ENCODE measurements at places on chromosomes 2 and 18.

DNA sequence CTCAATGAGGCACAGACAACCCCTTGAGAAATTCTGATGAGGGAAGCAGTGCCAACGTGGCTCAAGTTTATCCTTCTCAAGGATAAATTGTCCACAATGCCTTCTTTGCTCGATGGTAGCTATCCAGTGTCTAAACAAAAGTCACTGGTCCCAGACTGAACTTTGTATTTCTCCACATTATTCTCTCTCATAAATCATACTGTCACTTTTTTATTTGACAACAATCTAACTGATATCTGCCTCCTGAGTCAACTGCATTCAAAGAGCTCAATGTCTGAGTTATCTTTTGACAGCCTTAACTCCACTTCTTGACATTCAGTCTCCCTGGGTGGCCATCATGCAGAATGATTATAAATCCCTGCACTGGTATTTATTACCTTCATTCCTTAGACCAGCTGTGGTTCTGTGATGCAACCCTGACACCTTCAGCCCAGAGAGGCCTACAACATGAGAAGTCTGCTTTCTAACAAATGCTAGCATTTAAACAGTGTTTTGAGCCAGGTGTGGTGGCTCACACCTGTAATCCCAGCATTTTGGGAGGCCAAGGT, 38.2 kb downstream of the IMMT start:
- DNase-seq = no peak

DNA sequence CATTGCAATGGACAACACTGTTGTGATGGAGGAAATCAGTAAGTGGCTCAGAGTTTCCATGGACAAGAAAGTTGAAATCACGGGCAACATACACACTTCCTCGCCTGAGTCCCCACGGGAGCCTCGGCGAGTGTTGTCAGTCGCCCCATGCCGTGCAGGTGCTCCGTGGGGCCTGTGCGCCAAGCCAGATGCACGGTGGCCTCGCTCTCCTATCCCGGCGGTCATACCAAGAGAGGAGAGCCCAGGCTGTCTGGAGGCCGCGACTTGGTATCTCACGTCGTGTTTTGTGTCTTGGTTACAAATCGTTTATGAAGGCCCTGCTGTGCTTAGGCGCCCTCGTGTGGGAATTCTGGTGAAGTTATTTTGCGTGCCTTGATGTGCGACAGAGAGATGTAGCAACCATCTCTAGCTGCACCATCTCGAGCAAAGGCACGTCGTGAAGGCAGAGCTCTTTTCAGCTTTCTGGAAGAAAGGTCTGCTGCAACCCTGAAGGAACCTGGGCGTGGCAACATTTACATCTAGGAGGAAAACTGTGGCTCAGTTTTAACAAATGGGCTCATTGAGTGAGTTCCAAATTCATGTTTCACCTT, 21.8 kb downstream of the ATG4B start:
- DNase-seq = no peak

- DNase-seq = peak; percentile 46
These were observed 67.6 kb upstream of the ZFP36L2 start for GRCh38 chr2:43293744-43294695.

- no peak for DNase-seq
These were observed 12.6 kb upstream of the ID2 start for GRCh38 chr2:8669157-8669817.

DNA sequence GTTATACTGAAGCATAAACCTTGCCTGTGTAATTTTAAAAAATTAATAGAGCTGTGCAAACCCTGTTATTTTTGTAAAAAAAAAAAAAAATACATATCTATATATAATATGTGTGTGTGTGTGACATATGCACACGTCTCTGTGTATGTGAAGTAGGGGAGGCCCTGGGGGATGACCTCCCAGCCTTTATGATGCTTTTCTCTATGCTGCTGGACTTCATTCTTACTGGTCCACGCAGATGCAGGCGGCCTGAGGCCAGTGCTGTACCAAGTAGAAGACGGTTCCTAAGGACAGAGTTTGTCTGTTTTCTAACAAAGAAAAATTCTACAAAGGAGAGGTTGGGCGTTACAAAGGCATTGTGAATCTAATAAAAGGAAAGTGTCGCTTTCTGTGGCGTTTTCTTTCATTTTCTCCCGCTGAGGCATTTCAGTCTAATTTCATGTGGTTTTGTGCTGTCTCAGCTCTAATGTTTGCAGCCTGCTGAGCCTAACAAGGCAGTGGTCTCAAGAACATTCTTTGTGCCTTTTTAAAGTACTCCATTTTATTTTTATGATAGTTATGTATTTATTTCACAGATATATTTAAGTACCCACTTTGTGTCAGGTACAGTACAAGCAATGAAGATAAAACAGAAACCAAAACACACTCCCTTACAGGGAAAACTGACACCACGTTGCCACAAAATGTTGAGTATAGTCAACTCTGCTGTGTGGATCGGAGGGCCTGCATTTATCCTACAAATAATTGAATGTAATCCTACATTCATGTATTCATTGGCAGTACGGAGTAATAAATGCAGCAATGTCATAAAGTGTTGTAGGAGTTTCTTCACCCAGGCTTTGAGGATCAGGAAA, 118.0 kb downstream of the RAB3GAP1 start:
- DNase-seq = no peak

DNA sequence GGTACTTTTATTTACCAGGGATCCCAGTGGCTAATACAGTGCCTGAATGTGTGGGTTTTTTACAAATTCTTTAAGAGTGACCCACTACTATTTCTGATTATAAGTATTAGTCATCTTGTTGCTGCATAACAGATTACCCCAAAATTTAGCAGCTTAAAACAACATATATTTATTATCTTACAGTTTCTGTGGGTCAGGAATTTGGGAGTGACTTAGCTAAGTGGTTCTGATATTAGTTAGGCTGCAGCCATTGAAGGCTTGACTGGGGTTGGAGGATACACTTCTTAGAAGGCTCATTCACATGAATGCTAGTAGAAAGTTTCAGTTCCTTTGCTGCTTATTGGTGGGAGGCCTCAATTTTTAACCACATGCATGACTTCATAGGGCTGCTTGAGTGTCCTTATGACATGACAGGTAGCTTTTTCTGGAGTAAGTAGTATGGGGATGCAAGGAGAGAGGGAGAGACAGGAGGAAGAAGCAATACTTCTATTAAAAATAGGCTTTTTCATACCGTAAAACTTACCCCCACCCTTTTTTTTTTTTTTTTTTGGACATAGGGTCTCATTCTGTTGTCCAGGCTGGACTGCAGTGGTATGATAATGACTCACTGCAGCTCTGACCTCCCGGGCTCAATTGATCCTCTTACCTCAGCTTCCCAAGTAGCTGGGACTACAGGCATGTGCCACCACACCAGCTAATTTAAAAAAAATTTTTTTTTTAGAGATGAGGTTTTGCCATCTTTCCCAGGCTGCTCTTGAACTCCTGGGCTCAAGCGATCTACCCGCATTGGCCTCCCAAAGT, 13.3 kb upstream of the POLE4 start:
- DNase-seq = no peak

- DNase-seq = no peak
These were observed 402.8 kb downstream of the TXNL1 start for GRCh38 chr18:56235481-56236013.
